ENCODE measurements at places on chromosomes 1 and 21.
A peak's percentile ranks its signal among the peaks of the same experiment; 100 is the strongest.

- no peak for DNase-seq
Observed at GRCh38 chr1:202765721-202766120, 42.5 kb downstream of the KDM5B start.

DNA sequence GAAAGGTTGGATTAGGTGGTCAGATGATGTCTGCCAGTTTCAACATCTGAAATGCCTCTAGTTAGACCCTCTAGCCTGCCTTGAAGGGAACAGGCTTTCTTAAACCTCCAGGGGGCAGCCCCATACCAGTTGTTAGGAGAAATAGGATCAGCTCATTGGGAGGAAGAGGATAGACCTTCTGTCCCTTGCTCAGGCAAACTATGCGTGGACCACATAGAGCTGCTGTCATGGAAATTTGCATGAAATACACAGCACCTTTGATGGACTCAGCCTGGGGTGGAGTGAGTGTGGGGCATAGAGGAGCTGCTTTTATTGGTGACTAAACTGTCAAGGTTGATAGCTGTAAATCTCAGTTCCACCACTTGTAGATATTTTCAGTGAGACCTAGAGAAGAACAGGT lies 38.4 kb upstream of the SPAG17 start:
- DNase-seq: peak; percentile 23

GRCh38 chr1:90509225-90510048 lies 207.7 kb downstream of the BARHL2 start:
- no peak for DNase-seq

DNA sequence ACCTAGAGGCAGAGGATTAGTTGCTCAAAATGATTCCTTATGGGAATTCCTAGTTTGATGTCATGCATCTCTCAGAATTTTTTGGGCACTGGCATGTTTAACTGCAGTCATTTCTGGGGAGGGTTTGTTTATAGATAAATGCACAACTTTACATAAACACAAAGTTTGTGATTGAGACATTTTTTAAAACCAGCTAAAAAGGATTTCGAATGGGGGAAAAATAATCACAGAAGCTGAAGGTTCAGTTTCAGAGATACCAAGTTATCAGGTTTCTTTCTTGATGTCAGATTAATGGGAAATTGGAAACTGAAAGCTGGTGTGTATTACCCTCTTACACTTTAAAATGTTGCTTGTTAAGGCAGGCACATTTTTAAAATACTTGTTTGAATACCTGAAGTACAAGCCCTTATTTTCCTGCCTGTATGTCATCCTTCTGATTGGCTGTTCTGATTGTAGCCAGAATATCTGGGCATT lies 72.1 kb downstream of the DISP1 start:
- DNase-seq: no peak

- DNase-seq: no peak
Observed at GRCh38 chr1:6471086-6471969, 5.4 kb upstream of the TNFRSF25 start.

DNA sequence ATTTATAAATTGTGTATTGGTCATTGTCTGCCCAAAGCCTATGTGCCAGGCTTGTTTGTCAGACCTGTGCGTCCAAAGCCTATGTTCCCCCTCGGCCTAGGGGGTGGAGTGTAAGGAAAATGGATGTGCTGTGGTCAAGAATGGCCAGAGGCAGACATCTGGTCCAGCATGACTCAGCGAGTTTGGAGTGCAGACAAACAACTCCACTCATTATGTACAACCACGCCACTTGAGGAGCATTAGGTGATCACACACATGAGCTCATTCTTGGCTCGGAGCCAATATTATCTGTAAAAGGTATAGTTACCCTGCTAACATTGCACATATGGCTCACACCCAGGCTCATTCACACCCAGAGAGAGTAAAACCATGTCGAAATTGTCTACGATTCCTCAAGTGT lies 1047.6 kb upstream of the ADGRL4 start:
- DNase-seq: no peak

GRCh38 chr1:64082459-64082858 lies 121.0 kb upstream of the UBE2U start:
- no peak for DNase-seq

GRCh38 chr1:205435578-205436573 lies 14.0 kb upstream of the LEMD1 start:
- DNase-seq: no peak

- DNase-seq: no peak
Observed at GRCh38 chr1:9553736-9554144, 14.5 kb downstream of the SLC25A33 start.

DNA sequence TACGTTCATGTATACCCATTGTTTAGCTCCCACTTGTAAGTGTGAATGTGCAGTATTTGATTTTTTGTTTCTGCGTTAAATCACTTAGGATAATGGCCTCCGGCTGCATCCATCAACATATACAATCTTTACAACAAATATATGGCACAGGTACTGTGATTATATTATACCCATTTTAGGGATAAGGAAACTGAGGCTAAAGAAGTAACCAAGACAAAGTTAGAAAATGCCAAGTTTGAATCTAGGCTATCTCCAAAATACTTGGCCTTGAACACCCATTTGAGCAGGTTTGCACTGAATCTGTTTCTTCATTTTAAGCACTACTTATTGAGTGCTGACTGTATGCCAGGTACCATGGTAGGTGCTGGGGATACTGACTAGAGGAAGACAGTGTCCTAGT lies 149.6 kb downstream of the PBX1 start:
- no peak for DNase-seq

GRCh38 chr1:101392552-101392951 lies 155.7 kb downstream of the S1PR1 start:
- DNase-seq: no peak

- no peak for DNase-seq
Observed at GRCh38 chr1:3425486-3426215, 28.8 kb upstream of the ARHGEF16 start.

- DNase-seq: no peak
Observed at GRCh38 chr1:8607906-8608305, 209.5 kb downstream of the RERE start.

DNA sequence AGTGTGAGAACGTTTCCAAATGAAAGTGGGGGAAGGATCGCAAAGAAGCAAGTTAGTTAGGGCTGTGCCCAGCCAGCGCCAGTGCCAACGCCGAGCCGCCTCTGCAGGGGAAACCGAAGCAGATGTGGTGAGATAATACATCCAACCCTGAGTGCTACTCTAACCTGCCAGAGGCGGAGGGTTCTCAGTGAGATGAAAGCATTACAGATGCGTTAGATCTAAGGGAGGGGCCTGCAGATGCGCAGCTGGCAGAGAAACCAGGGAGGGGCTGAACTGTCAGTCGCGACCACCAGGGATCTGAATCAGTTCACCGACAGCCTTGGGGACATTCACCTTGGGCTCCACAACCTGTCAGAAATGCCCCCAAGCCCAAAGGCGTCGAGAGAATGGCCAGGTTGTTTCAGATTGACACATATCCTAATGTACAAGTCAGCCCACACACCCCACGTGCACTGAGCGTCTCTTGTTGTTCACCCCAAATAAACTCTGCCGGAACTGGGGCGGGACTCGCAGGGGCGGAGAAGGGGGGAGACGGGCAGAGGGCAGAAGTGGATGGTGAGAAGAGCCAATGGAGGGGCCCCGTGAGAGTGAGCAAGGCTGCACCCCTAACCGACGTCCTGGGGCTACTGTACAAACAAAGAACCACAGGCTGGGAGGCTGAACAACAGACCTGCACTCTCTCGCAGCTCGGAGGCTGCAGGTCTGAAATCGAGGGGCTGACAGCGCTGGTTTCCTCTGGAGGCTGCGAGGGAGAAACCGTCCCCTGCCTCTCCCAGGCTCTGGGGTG lies 8.7 kb upstream of the UMODL1 start:
- DNase-seq: no peak

DNA sequence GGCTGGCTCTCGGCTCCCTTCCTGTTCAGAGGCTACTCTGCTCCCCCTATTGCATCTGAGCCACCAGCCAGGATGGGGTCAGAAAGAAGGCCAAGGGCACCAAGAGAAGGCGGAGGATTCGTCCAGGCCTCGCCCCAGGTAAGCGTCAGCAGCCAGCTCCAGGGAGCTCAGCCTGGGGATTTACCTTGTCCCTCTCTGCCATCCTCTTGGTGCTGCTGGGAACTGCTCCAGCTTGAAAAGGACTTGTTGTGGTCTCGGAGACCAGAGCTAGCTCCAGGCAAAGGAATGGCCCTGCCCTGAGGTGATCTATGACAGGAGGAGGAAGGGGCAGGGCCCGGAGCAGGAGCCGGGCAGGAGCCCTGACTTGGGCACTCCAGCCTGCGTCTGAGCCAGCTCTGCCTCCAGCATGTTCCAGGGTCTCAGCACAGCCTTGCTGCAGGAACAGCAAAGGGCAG lies 113.7 kb upstream of the IFFO2 start:
- no peak for DNase-seq

GRCh38 chr1:117180147-117180967 lies 30.4 kb downstream of the VTCN1 start:
- no peak for DNase-seq

DNA sequence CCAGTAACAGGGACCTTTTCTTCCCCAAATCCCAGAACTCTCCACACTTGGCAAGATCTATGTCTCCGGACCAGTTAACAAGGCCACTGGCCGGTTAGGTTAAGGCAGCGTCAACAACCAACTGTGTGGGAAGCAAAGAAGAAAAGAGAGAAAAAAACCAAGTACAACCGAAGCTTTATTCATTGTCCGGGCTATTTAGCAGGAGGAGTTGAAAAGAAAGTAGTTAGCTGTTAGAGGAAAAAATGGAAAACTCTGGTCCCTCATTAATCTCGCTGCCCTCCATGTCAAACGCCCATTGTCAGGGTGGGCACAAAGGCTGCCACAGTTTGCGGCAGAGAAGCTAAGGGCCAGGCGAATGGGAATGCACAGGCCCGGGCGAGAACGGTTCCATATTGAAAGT lies 49.3 kb upstream of the GRIK3 start:
- no peak for DNase-seq

GRCh38 chr1:118304722-118305359 lies 119.8 kb upstream of the SPAG17 start:
- peak; percentile 38 for DNase-seq

DNA sequence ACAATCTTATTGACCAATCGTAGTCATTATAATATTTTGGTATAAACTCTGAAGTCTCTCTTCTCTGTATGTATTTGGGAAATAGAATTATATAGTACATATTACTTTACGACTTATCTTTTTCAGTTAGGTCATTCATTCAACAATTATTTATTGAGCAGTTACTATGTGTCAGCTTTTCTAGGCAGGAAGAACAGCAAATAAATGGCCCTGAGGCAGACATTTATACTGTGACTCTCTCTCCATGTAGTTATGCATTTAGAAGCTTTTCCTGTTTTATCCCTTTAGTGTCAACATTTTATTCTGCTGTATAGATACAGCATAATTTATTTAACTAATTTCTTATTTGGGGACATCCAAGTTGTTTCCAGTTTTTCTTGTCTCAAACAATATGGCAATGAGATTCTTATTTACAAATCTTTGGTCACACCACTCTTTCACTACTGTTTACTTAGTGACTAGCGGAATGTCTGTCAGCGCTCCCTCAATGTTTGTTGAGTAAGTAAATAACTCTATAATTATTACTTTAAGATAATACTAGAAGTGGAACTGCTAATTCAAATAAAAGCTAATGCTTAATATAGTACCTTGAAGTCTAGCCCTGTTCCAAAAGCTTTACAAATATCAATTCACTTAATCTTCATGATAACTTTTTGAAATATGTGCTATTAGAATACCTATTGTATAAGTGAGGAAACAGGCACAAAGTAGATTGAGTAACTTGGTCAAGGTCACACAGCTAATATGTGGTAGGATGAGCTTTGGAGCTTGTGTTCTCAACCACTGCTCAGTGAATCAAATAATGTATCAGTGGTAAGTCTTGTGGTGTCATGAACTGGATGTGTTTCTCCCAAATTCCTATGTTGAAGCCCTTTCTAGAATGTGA lies 465.6 kb downstream of the SIPA1L2 start:
- no peak for DNase-seq

GRCh38 chr21:36946949-36947356 lies 19.5 kb downstream of the HLCS start:
- DNase-seq: no peak

GRCh38 chr1:209899948-209900347 lies 38.1 kb upstream of the SYT14 start:
- DNase-seq: no peak

GRCh38 chr1:156874572-156875340 lies 14.1 kb downstream of the NTRK1 start:
- no peak for DNase-seq

GRCh38 chr1:167367705-167368104 lies 147.0 kb downstream of the POU2F1 start:
- DNase-seq: no peak

- DNase-seq: no peak
Observed at GRCh38 chr1:30305519-30305918, 417.9 kb downstream of the MATN1 start.

GRCh38 chr1:101290922-101291561 lies 54.2 kb downstream of the S1PR1 start:
- DNase-seq: no peak

DNA sequence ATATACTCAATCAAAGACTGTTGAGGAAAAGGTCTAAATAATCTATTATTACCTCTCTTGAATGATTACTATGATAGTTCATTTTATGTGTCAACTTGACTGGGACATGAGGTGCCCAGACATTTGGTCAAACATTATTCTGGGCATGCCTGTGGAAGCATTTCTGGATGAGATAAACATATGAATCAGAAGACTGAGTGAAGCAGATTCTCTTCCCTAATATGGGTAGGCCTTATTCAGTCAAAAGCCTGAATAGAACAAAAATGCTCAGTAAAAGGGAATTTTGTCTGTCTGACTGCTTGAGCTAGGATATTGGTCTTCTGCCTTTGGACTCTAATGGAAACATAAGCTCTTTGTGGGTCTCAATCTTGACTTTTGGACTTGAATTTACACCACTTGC lies 73.3 kb upstream of the SOX13 start:
- DNase-seq: no peak

GRCh38 chr1:62800281-62800680 lies 16.3 kb downstream of the ATG4C start:
- no peak for DNase-seq

- DNase-seq: no peak
Observed at GRCh38 chr1:55868026-55868425, 652.9 kb upstream of the USP24 start.

- DNase-seq: no peak
Observed at GRCh38 chr1:1039145-1039910, 19.4 kb downstream of the AGRN start.

- no peak for DNase-seq
Observed at GRCh38 chr1:151881479-151881878, 27.8 kb downstream of the THEM4 start.

- DNase-seq: no peak
Observed at GRCh38 chr1:114167226-114167625, 13.6 kb upstream of the SYT6 start.

DNA sequence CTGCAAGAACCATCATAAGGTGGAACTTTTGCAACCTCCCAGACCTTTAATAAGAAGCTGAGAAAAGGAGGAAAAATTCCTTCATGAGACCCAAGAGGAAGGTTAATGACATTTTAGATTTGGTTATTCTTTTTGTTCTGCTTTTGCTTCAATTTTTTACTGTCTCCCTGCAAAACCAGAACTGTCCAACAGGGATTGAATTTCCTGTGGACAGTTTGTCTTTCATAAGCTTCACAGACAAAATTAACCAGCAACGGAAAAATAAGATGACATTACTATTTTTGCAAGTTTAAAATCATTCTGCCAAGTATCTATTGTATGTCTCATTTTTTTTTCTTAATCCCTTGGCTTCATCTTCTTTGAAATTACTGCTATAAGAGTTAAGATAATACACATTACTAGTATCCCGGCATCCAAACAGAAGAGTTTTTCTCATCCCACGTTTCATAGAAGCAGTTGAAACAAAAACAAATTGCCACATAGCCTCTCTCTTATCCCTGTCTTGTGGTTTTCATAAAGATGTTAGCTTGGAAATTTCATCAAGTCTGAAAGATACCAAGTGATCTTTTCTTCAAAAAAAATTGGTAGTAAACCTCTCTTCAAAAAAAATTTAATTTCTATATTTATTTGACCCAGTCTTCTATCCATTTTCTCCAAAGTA lies 465.3 kb upstream of the PTBP2 start:
- no peak for DNase-seq

Data from skin of body (tissue), 3 donors.